ENCODE measurements at places on chromosomes 3 and 15.

- DNase-seq: no peak
Observed at GRCh38 chr3:57856675-57857074, 100.6 kb downstream of the SLMAP start.

- no peak for DNase-seq
Observed at GRCh38 chr3:190064112-190064511, 56.6 kb downstream of the P3H2 start.

GRCh38 chr3:190811775-190812480 lies 50.6 kb downstream of the GMNC start:
- DNase-seq: no peak

- DNase-seq: no peak
Observed at GRCh38 chr3:107951126-107951525, 139.7 kb downstream of the CD47 start.

DNA sequence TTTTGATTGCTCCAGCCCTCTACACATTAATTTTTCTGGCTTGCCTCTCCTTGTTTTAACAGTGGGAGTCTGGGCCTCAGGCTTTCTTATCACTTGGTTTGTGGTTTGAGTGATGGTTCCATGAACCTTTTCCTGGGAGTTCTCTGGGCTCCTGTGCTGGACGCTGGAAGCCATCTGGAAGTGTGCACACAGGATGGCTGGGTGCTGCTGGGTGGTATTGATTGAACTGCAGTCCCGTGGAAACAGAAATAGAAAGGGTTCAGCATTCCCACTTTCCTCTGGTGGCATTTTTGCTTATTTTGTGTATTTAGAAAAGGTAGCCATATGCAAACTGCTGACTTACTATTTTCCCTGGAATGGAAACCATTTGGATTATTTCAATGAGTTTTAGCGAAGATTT lies 25.6 kb downstream of the MITF start:
- DNase-seq: no peak

GRCh38 chr3:27888562-27888961 lies 166.4 kb upstream of the EOMES start:
- no peak for DNase-seq

GRCh38 chr3:116443191-116443661 lies 2.1 kb downstream of the LSAMP start:
- no peak for DNase-seq

- DNase-seq: no peak
Observed at GRCh38 chr3:50459785-50460184, 43.6 kb downstream of the CACNA2D2 start.

DNA sequence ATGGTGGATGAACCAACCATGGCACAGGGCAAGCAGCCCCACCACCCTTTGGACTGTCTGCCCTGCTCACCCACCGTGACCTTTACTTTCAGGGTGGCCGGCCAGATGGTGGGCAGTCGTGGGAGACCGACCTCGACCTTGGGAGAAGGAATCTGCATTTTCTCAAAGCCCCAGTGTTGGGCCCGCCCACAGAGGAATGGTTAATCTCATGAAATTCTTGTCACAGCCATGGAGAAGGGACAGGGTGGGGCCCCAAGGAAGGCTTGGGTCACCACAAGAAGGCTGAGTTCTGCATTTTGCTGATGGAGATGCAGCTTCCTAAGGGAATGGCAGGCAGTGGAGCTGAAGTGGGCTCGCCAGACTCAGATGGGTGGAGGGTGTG lies 2.9 kb downstream of the PLXND1 start:
- no peak for DNase-seq

DNA sequence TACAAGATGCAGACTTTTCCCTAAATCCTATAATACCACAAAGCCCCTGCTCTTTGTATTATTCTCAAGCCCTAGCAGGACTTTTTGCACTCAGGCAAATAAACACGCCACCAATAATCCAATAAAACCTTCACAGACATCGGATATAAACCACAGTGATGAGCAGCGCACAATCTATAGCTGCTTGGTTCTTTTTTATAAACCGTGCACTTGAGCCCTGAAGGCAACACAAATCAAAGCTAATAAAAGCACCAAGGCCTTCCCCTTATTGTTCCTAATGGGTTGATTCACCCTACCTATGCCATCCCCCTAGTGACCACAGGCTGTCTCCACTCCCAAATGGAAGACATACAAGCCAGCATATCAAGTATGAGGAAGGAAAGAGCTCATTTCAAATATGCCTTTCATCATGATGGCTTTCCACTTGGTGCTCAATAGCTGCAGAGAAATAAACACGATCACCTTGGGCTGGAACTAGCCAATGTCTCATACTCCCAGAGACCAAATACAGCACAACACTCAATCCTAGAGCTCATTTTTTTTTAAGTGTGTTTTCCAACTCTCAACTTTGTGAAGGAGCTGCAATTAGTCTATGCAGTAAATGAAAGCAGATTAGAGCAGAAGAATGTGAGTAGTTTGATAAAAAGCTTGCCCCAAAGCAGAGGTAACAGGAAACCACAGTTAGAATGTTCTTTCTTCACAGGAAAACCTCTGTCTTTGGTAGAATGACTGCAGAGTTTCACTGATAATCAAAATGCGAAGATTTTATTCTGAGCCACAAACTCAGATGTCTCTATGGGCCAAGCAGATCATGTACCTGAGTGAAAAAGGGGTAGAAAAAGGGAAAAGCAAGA lies 573.9 kb downstream of the AGBL1 start:
- DNase-seq: no peak

DNA sequence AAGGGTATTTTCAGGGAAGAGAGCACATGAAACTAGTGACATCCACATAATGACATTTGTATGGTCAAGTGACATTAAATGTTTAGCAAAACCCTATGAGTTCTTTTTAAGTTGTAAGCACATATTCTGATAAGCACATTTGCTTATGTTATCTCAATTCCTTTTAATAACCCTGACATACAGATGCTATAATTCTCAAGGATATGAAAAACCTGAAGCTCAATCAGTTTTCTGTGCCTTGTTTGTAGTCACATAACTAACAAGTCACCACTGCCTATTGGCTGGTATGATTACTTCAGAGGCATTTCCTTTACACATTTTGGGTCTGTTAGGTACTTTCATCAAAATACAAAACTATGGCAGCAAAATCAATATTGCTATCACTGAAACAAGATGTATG lies 74.1 kb downstream of the FAIM start:
- no peak for DNase-seq

GRCh38 chr3:54987719-54988118 lies 59.9 kb upstream of the LRTM1 start:
- no peak for DNase-seq

- DNase-seq: no peak
Observed at GRCh38 chr3:13455644-13456043, 24.5 kb upstream of the HDAC11 start.

DNA sequence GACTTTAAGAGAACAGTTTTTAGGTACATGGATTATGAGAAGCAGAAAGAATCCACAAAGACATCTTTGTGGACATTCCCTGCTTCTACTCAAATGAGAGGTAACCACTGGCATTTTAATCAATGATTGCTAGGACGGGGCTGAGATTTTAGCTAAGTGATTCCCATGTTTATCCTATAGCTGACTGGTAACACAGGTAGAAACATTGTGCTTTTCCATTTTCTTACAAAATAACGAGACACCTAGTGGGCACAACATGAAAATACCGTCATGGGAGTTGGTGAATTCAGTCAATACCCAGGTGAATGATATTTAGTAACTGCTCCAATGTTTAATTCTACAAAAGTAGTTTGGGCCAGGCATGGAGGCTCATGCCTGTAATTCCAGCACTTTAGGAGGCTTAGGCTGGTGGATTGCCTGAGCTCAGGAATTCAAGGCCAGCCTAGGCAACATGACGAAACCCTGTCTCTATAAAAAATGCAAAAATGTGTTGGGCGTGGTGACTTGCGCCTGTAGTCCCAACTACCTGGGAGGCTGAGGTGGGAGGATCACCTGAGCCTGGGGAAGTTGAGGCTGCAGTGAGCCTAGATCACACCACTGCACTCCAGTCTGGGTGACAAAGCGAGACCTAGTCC lies 37.2 kb upstream of the DENND4A start:
- DNase-seq: no peak

DNA sequence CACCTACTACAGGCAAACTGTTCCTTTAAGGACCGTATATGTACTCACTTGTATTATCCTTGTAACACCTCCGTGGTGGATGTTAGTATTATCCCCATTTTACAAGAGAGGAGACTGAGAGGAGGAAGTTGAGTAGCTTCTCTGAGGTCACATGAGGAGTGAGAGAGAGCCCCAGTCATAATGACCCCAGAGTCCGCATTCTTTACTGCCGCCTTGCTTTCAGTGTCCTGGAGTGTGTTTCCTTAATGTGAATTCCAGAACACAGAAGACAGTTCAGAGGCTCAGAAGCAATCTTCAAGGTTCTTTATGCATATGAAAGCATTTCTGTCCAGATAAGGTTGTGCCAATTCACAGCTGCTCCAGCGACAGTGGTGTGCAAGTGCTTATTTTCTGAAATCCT lies 199.2 kb downstream of the CACNA2D3 start:
- DNase-seq: no peak

DNA sequence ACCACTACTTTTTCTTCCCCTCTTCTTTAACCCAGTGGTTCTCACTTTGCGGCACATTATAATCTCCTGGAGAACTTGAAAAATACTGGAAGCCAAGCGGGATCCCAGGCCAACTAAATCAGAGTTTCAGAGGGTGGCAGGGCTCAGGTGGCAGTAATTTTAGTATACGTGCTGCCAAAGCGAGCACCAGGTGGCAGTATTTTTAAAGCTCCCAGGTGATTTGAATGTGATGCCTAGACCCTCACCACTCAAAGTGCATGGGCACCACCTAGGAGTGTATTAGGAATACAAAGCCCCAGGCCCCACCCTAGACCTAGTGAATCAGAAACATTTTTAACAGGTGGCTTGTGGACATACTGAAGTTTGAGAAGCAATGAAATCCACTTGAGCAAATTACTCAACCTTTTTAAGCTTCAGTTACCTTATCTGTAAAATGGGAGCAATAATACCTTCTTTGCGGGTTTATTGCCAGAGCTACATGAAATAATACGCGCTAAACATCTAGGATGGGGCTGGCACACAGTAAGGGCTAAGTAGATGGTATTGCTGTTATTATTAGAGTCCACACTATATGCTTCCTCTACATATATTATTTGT lies 8.3 kb downstream of the B3GALNT1 start:
- no peak for DNase-seq

DNA sequence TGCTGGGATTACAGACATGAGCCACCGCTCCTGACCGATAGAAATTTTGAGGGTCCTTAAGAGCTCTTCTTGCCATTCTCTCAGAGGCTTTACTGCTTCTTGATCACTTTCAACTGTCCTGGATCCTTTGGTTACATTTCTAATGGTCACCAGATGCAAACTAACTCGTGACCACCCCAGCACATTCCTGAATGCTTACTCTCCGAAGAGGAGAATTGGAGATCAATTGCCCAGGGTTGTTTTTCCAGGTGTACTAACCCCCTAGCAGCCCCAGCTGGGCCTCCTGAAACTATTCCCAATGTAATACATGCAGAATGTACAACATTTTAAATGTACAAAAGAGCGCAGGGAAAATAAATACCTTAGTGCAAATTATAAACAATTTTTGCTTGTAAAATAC lies 65.1 kb upstream of the TBL1XR1 start:
- no peak for DNase-seq

GRCh38 chr3:115784739-115785536 lies 161.6 kb downstream of the GAP43 start:
- no peak for DNase-seq

DNA sequence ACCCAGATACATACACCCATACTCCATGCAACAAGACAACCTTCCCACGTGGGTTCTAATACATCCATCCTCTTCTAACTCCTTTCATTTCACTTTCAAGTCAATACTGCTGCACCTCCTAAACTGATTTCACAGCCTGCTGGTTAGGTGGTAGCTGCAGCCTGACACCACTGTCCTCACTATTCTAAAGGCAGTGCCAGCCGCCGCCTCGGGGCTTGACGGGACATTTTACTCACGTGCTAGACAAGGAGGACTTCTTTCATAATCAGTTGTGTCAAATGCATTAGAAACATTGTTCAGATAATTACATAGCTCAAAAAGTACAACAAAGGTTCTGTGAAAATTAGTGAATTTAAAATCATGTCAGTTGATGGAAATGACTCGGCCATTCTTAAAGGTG lies 6.3 kb downstream of the UROC1 start:
- no peak for DNase-seq

GRCh38 chr3:23981955-23982354 lies 36.9 kb downstream of the NR1D2 start:
- no peak for DNase-seq

All from stimulated activated CD4-positive, alpha-beta T cell treated with anti-CD3 and anti-CD28 coated beads, TNF-alpha, amount 100 ng/mL, for 24 hours (primary cell).